Activated CD4-positive, alpha-beta memory T cell treated with anti-CD3 and anti-CD28 coated beads for 36 hours (primary cell): ENCODE measurements at places on chromosomes 16 and 17.

GRCh38 chr17:72553051-72553755, 432.4 kb downstream of the SOX9 start:
- DNase-seq = no peak

GRCh38 chr16:64705443-64705842, 416.4 kb downstream of the CDH11 start:
- no peak for DNase-seq

- DNase-seq = no peak
Measured at GRCh38 chr16:71672125-71672524, 46.1 kb downstream of the MARVELD3 start.

- DNase-seq = no peak
Measured at GRCh38 chr17:80963812-80964543, 27.7 kb upstream of the CHMP6 start.

DNA sequence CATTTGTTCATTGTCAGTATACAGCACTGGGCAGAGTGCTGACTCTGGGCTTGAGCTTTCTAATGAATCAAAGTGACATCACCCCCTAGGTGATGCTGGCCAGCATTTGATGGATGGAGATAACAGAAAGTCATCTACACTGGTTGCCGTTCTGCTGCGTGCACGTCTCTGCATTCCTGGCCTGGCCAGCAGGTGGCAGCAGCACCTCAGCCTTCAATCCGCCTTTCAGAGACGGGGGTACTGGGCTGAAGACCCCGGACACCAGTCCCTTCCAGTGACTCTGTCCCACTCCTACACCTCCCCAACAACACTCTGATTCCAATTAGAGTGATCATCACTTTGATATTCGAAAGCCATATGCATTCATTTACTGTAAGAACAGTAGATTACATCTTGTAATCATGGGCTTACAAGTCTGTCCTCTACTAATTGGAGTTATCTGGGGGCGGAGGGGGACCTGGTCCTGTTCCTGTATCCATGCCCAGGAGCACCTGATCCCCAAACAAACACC, 6.0 kb downstream of the CPSF4L start:
- DNase-seq = peak; percentile 65

DNA sequence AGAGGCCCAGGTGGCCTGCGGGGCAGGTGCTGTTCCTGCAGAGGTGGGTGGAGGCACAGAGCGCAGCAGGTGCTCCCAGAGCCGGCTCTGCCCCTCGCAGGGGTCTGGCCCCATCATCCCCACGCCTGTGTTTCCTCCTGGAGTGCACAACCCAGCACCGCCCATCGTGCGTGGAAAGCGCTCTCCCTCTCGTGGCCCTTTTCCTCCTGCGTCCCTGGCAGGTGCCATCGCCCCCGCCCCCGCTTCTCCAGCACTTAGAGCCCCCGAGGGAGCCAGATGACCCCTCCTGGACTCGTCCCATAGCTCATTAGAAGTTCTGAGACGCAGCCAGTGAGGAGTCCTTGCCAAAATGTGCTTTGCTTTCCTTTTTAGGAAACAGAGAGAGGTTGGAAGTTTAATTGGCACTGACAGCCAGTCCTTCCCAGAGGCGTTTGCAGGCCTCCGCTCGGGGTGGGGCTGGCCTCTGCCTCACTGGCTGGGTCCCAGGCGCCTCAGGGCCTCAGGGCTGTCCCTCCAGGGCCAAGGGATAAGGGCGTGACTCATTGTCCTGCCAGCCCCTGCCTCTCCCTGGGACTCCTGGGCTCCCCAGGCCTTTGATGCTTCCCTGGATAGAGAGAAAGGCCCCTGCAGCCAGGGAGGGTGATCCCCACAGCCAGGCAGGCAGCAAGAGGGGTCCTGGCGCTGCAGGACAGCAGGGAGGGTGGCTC, 32.2 kb upstream of the CHMP6 start:
- no peak for DNase-seq

DNA sequence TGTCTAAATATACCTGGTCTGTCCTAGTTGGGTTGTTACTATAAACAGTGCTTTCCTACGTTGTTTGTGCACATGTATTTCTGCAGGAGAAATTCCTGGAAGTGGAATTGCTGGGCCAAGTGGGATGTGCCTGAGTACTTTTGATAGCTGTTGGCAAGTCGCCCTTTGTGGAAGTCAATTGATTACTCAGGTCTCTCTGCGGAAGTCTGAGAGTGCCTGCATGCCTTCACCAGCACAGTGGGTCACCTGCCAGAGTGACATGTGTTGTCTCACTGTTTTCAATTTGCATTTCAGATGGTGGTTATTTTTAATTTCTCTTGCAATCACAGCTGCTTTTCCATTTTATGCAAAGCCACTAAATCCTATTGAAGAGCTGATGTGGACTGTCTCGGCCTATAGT, 2.3 kb upstream of the MVD start:
- DNase-seq = no peak

GRCh38 chr17:39209317-39210092, 9.4 kb downstream of the RPL19 start:
- DNase-seq = peak; percentile 83

- DNase-seq = peak; percentile 40
Measured at GRCh38 chr16:89506791-89507191, 1.4 kb upstream of the SPG7 start.

DNA sequence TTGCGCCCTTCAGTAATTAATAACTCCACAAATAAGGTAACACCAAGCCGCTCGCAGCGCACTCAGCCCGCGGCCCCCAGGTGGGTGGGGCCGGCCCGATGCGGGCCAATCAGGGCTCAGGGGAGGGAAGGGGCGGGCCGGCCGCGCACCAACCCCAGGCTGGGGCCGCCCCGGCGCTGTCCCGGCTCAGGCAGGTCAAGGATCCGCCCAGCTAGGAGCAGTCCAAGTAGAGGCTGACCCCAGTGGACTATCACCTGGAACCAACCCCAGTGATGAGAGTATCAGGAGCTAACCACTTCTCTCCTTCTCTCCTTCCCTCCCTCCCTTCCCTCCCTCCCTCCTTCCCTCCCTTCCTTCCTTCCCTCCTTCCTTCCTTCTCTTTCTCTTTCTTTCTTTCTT, 110.8 kb downstream of the C16orf78 start:
- peak; percentile 18 for DNase-seq

DNA sequence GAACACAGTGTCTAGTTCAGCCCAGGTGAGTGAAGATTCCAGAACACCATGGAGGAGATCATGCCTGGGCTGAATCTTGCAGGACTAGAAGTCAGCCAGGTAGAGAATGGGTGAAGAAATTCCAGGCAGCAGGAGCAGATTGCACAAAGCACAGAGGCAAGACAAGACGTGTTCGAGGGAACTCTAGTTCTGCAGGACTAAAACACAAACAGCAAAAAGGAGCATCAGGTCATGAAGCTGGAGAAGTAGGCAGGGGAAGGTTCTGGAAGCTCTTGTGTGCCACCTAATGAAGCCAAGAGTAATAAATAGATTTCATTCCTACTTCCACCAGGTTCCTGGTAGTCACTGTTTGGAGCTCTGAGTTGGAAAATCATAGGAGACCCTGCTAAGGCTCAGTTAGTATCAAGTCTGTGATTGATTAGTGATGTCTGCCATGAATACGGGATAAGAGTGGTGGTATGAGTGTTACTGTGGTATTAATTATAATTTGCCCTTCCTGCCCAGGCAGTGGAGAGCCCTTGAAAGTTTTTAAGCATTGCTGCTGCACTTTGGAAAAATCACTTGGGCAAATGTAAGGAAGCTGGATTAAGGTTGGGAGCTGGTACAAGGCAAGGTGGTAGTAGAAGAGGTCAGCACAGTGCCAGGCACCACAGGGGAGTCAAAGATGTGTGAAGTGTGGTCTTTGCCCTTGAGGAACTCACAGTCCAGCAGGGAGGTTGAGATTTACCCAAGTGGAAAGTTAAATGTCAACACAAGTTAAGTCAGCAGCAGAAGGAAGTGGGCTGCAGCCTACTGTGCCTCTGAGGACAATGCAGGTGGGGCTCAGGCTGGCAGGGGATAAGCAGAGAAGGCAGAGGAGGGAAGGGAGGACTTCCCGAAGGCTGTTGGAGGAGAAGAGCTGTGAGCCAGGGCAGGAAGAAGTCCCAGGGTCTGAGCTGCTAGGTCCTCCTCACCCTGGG, 13.5 kb upstream of the FOXN1 start:
- DNase-seq = no peak

- no peak for DNase-seq
Measured at GRCh38 chr16:66278604-66279262, 87.8 kb upstream of the CDH5 start.

DNA sequence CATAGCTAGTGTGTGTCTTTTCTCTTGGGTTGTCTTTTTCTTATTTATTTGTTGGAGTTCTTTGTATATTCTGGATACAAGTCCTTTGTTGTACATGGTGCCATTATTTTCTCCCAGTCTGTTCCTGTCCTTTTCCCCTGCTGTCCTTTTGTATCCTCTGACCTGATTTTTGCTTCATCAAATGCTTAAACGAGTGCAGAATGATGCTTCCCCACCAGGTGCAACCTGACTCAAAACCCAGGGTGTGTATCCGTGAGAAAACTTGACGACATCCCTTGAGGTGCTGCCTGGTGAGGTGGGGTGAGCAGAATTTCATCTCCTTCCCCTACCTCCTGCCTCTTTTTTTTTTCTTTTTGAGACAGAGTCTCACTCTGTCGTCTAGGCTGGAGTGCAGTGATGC, 88.6 kb downstream of the NTN1 start:
- DNase-seq = no peak

GRCh38 chr16:78415013-78415412, 315.6 kb downstream of the WWOX start:
- DNase-seq = no peak

- peak; percentile 52 for DNase-seq
Measured at GRCh38 chr16:69311533-69312387, 610 bp downstream of the VPS4A start.

- no peak for DNase-seq
Measured at GRCh38 chr16:83125999-83126568, 499.3 kb downstream of the CDH13 start.

- DNase-seq = no peak
Measured at GRCh38 chr16:17962726-17963125, 373.8 kb downstream of the NPIPA8 start.

DNA sequence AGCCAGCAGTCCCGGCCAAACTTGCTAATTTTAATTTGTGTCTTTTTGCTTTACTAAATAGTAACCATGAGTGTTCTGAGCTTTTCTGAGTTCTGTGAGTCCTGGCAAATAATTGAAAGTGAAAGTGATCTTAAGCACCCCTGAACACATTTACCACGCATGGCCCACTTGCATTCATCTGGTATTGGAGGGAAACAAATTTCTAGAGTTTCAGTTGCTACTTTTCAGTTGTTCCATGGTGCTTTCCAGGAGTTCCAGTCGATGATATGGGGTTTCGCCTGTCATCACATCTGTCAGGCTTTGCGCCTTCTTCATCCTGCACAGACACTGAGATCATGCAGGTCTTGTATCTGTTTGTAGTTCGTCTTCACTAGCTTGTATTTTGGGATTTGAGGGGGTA, 44.1 kb downstream of the CRLF3 start:
- DNase-seq = peak; percentile 55

- no peak for DNase-seq
Measured at GRCh38 chr16:73071131-73071940, 23.4 kb upstream of the ZFHX3 start.

DNA sequence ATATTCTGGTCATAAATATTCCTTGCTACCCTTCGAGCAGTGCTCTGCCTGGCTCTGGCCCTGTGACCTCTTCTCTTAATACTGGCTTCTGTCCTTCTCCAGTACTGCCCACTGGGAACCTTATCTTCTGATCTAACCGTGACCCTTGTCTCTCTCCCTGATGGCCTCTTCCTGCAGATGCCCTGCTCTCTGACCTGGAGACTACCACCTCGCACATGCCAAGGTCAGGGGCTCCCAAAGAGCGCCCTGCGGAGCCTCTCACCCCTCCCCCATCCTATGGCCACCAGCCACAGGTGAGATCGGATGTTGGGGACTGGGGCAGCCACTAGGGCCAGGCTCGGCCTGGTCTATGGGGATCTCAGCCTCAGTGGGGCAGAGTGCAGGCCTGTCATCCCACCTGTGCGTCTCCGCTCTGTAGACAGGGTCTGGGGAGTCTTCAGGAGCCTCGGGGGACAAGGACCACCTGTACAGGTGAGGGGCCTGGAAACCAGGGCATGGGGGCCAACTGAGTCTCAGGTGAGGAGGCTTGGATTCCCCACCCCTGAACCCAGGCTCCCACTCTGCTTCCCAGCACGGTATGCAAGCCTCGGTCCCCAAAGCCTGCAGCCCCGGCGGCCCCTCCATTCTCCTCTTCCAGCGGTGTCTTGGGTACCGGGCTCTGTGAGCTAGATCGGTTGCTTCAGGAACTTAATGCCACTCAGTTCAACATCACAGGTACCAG, 1.5 kb downstream of the TGFB1I1 start:
- no peak for DNase-seq

GRCh38 chr17:65886315-65887245, 305.4 kb downstream of the CEP112 start:
- DNase-seq = no peak

DNA sequence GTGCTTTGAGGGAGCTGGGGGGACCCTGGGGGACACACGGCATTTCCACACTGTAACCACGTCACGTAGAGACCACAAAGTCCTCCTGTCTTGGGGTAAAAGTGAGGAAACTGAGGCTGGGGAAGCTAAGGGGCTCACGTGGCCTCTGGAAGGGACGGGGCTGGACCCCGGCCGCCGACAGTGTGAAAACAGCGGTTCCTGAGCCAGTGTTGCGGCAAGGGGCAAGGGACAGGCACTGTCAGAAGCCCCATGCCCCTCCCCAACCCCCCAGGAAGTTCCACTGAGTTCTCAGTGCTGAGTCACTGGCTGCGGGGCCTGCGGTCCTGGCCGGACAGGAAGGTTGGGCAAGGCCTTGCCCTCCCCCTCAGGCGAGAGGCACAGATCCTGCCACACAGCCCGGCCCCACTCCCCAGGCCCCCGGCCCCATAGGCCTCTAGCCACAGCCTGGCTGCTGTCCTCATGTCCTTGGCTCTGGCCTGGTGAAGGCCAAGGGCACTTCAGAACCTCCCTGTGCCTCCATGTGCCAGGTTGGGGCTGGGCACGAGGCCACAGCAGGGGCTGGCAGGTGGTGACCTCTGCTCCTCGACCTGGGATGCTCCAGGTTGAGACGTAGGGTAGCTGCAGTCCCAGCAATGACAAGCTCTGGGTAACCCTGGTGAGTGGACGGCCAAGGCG, 5.0 kb upstream of the CCDC57 start:
- DNase-seq = no peak

DNA sequence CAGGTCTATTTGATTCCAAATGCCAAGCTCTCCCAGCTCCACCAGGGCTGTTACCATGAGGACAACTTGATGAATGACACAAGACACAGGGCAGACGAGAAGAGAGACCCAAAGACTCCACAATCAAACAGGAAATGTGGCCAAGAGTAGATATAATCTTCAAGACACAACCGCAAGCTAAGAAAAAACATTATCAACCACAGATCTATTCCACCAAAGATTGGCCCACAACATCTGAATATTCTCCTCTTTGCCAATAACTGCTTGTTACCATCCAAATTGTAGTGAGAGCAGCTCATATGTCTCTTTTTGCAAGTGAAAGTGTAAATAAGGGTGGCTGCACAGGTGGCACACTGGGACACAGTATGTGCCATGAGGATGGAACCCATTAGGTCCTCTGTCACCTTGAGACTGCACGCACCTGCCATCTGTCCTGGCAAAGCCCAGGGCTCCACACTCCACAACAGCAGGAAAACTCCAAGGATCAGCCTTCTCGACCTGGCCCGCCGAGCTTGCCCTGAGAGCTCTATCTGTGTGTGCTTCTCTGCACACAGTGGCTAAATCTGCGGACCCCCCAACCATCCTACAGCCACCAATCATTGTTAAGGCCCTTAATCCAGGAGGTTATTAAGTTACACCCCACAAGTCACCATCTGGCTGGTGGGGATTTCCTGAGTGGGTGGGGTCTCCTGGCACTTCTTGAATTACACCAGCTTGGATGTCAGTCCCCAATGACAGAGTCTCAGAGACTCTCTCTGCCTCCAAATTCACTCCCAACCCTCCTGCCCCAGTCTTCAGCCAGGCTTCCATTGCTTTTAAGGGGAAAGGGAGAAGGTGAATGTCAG, 50.5 kb downstream of the DYNLRB2 start:
- peak; percentile 34 for DNase-seq
